CD4-positive, alpha-beta T cell treated with Interleukin-10 for 1 hour (primary cell): ENCODE measurements at places on chromosomes 5 and 9.

- DNase-seq = peak; percentile 59
Measured at GRCh38 chr5:100731768-100732167, 171.3 kb downstream of the ST8SIA4 start.

DNA sequence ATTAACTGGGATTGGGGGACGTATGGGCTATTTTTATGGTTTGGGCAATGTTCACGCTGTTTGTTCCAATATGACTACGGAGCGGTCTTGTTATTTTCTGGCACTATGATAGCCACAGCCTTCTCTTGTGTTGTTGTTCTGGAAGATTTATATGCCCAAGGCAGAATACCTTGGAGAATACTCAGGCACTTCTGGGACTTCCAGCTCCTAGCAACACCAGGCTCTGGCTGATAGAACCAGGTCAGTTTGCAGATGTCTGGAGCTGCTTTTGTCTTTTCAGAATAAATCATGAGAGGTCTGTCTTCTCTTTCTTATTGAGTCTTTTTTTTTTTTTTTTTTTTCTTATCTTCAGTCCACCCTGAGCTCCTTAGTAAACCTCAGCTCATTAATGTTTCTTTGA lies 262.5 kb downstream of the MED10 start:
- DNase-seq = no peak

DNA sequence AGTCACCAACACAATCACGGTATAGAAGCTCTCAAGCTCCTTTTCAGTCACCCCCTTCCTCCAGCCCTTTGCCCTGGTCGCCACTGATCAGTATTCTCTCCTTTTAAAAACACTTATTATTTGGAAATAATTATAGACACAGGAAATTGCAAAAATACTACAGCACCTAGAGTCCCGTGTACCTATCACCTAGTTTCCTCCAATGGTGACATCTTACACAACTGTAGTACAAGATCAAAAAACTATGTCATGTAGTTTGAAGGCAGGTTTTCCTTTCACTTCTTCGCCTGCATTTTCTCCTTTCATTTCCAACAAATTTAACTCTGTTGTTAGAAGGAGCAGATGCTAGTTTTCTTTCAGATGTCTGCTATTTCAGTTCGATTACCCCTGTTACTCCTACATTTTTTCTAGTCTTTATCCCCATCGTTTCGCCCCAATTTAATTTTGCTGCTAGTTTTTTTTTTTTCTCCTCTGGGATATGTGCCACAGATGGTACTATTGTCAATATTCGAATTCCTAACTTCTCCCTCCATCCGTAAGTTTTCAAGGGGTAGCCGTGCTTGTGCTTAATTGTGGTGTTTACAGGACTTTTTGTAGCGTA lies 612 bp upstream of the ATG10 start:
- peak; percentile 61 for DNase-seq

DNA sequence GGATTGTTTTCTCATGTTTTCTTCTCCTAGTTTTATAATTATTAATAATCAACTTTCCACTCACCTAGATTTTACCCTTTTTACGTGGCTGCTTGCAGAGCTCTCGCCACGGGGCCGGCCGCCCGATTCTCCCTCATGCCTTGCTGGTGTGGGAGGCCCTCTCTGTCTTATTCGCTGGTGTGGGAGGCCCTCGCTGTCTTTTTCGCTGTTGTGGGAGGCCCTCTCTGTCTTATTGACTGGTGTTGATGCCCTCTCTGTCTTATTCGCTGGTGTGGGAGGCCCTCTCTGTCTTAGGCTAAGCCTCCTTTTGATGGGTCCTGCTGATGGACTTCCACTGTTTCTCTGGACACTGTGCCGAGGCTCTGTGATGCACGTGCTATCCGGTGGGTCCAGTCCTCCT lies 161.3 kb upstream of the IRX2 start:
- DNase-seq = no peak

DNA sequence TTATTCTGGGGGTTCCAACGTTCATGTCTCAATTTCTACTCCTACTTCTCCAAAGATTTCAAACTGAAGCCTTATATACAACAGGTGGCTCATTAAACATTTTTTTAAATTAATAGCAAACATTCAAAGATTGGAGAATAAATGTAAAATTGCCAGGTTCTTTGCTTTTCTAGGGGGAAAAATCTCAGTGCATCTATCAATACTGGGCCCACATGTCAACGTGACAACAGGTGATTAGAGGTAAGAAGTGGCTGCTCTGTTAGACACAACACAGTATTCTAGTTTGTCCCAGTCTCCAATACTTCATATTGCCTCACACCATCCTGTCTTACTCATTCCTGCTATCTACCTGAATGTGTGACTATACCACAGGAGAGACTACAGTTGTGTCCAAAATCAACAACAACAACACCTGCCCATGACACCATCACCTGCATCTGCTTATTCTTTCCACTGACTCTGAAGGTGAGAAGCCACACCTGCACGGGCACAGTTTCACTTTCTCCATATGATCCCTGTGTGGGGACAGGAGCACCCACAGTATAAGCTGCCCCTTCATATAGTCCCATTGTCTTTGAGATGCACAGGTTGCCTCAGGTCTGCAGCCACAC lies 110.2 kb downstream of the LHFPL2 start:
- DNase-seq = no peak

GRCh38 chr5:176541338-176542134 lies 4.3 kb upstream of the RNF44 start:
- peak; percentile 82 for DNase-seq

DNA sequence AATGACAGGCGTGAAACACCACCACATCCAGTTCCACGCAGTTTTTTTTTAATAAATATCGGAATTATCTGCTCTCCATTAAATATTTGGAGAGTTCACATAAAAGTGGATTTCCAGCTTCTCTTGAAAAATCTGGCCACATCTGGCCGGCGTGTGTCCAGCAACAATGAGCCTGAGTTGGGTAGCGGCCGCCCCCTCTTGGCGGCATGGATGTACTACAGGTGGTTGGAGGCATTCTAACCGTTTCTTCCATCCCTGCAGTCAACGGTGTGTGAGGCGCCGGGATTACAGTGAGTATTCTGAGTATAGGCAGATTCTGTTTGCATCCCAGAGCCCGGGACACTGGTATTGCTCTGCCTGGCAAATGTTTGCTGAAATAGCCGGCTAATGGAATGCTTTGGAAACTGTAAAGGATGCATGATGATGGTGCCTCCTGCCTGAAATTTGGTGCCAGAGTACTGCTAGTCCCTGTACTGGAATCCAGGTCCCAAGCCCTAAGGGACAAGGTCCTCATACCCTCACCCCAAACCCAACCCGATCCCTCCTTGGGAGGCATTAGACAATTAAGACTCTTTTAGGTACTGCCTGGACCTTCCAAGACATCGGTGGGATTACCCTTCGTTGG lies 13.6 kb upstream of the GM2A start:
- DNase-seq = peak; percentile 68

DNA sequence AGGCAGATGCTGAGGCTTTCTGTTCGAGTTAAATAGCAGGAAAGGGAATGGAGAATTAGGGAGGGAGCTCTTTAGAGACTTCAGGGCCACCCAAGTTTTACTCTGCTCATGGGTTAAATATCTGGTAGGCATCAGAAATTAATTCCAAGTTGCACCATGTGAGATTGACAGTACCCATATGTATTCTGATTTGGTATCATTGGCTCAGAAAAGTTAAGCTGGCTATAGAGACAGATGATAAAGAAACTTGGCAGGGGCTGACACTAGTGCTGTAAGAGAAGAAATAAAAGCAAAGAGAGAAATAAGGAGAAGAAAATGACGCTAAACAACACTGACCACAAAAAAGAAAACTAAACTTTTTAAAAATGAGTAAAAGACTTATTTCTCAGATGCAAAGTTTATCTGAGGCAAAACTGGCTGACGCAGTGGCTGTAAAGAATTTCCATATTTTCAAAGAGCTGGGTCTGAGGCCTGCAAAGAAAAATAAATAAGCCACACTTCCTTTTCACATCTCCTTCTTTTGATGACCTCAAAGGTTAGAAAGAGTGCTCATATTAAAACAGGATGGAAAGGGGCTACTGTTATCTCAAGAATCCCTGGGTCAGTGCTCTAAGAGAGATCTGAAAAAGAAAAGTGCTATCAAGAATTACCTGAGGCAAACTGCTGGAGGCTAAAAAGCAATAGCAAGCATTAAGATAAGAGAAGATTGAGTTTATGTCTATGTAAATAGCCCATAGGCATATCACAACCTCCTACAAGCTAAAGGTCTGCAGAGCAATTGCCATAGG lies 399.0 kb upstream of the MEF2C start:
- DNase-seq = no peak

DNA sequence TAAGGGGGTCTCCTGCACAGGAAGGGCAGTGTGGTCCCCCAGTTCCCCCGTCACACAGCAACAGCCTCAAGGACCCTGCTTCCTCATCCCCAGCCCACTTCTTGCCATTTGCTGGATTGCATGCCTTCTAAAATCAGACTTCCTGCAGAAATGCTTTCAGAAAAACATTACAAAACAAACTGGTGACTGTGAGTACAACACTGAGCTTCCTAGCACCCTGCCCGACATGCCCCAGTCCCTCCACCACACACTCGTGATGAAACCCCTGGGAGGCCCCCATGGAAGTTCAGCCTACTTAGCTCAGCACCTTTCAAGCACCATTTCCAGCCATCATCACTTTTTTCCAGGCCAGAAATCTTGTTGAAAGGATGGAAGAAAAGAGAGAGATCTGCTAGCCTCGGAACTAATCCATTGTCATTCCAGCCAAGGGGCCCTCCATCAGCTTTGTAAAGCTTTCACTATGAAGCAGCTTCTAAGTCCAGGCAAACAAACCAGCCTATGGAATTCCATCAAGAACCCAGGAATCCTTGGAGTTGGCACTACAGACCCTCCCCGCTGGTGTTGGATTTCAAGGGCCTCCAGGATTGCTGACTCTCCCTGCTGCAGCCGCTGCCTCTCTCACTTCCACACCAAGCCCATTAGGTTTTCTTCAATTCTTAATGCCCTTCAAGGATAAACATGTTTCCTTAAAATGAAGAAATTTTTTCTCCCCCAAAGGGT lies 114.6 kb downstream of the C5orf15 start:
- DNase-seq = no peak

GRCh38 chr9:93673021-93673838 lies 96.8 kb downstream of the PHF2 start:
- DNase-seq = no peak

DNA sequence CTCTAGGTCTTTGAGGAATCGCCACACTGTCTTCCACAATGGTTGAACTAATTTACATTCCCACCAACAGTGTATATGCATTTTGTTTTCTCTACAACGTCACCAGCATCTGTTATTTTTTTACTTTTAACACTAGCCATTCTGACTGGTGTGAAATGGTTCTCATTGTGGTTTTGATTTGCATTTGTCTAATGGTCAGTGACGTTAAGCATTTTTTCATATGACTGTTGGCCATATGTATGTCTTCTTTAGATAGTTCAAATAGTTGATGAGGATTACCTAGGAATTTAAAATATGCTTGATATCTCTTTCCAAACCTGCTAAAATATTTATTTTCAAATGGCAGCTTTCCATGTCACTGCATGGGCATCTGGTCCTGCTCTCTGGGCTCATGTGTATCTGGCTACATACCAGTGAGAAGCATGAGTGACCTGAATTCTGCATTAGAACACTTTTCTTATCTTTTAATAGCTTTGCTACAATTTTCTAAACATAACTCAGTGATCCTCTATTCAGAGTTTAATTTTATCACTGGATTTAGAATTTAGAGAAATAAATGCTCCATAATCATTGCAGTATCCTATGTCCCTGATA lies 95.8 kb upstream of the ADAMTS16 start:
- no peak for DNase-seq

- DNase-seq = peak; percentile 43
Measured at GRCh38 chr9:100601216-100601615, 23.3 kb downstream of the CAVIN4 start.

- no peak for DNase-seq
Measured at GRCh38 chr5:131538177-131538593, 96.8 kb downstream of the RAPGEF6 start.

DNA sequence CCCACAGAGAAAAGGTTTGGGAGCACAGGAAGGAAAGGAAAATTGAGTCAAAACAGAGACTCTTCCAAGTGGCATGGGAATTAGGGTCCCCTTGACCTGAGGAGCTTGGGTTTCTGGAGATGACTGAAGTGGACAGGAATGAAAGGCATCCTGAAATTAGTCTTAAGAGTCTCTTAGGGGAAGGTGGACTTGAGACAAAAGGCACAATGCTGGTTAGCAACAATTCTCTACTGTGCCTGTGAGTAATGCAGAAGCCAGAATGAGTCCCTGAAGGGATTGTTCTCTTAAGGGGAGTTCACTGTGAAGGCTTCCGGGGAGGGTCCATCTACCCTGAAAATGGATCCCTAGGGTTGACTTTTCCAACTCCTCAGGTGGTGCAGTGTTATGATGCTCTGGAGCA lies 58.4 kb upstream of the FOXE1 start:
- no peak for DNase-seq

GRCh38 chr9:125998837-125999503 lies 251.8 kb downstream of the PBX3 start:
- no peak for DNase-seq

DNA sequence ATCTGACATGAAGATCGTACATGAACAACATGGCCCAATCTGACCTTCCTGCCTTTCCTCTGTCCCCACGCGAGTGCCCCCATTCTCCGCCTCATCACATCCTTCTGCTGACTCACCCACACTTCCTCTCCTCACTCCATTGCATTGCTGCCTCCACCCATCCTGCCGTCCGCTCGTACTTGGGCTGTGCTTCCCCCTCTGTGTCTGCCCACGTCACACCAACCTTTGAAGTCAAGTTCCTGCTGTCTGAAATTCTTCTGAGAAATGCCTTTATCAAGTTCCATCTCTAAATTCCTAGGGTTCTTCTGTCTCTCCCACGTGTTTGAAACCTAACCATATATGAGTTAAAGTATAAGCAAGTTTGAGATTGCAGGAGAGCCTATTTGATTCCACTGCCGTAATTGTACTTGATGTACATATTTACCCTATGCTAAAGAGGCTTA lies 18.0 kb upstream of the STARD4 start:
- peak; percentile 90 for DNase-seq

- no peak for DNase-seq
Measured at GRCh38 chr5:178476531-178476930, 113.7 kb downstream of the COL23A1 start.

- DNase-seq = no peak
Measured at GRCh38 chr5:161098516-161098915, 246.5 kb upstream of the ATP10B start.

- no peak for DNase-seq
Measured at GRCh38 chr5:102222772-102223171, 73.3 kb downstream of the SLCO4C1 start.

DNA sequence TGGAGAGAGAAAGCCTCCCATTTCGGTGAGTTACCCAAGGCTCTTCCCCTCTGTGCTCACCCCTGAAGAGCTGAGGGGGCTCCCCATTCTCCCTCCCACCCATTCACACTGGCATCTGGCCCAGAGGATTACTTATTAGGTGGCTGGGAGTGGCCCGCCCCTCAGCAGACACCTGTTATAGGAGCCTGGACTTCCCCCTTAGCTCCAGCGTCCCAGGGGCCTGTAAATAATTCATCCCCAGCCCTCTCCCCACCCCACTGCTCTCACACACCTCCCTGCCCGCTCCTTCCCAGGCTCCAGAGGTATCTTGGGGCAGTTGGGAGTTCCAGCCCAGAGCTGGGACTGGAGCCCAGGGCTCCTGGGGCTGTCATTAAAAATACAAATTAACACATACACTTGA lies 11.6 kb upstream of the SLC6A7 start:
- no peak for DNase-seq
